Psoas muscle (tissue), 8 donors: ENCODE measurements at places on chromosomes 16 and 17. TPM values are rescaled to one million over a fixed set of nuclear protein-coding genes. Genes with fewer than 3 reads are reported as not detected.

The CSH1 gene
- total RNA-seq, result not detected

The MPHOSPH6 gene
- total RNA-seq, result 9.8 TPM

The C16orf54 gene
- 0.57 TPM for total RNA-seq

The WNT3 gene
- total RNA-seq, result 0.08 TPM

DNA sequence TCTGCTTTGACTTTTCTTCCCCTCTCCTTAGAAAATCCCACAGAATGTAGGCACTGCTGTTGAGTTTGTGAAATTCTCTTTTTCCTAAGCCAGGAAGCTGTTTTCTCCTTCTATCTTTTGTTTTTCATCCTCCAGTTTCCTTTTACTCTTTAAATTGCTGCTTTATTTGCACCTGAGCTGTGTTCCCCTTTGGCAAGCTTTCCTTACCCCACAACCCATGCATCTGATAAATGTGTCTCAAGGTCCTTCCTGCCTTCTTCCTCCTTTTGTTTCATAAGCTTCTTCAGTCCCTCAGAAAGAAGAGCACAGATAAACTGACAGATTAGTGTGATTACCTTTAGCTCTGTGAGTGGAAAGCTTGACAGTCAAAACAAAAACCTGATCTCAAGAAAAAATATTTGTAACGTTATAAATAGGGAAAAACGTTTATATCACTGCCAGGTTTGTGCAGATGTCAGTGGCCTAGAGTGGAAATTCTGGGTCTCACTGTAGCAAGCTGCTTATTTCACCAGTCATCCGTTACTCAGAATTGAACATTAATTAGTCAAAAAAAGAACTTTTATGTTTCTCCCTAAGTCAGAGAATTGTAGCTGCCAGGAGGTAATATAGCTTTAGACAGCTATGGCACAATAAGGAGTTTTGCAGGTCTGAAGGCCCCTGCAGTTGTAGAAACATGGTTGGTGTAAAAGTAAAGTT lies 23.6 kb downstream of the GSDMB start:
- H3K27ac ChIP-seq, result no peak overlapping the region
- no peaks in the 10 kb centered on the region for H3K27me3 ChIP-seq
- DNase-seq, result no peak

DNA sequence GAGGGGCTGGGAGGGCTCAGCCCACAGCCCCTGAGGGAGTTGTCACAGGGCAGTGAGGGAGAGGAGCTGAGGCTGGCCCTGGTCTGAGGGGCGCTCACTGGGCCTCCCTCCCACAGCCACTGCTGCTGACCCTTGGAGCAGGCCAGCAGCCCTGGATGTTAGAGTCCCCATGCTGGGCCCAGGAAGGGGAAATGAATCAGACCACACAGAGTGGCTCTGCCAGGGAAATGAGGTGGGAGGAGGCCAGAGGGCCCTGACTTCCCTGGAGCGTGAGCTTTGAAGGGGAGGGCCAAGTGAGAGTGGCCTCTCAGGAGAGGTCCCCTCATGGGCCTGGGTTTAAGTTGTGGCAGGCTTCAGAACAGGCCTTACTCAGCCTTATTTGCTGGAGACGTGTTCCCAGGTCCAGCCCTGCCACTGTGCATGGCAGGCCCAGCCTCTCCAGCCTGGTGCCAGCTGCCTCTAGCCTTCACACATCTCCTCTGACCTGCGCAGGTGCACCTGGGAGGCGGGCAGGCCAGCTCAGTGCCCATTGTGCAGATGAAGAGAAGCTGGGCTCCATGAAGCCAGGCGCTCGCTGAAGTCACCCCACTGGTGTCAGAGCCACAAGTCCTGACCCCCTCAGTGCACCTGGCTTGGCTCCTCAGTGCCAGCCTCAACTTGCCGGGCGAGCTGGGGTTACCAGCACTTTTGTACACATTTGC lies 15.4 kb downstream of the GPT2 start:
- H3K27me3 ChIP-seq, result no peaks in the 10 kb centered on the region
- H3K36me3 ChIP-seq, result peaks cover 29% of the 10 kb centered on the region
- peak; percentile 29 for DNase-seq
- H3K4me3 ChIP-seq, result no peak overlapping the region
- H3K27ac ChIP-seq, result peak overlapping the region; percentile 30

DNA sequence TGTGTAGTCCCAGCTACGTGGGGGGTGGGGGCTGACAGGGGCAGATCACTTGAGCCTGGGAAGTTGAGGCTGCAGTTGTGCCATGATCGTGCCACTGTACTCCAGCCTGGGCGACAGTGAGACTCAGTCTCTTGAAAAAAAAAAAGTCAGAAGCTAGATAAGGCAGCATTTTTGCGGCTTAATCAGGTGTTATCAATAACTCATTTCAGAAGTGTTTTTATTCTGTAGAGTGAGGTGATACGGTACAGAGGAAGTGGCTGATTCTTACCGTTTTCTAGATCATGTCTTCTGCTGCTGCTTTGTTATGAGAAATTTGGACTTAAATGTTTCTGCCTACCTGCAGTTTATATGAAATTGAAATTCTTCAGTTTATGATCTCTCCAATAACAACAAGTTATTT lies 18.6 kb downstream of the ZC3H18 start:
- H3K36me3 ChIP-seq, result peaks cover 5% of the 10 kb centered on the region
- H3K4me3 ChIP-seq, result no peak overlapping the region
- no peaks in the 10 kb centered on the region for H3K4me1 ChIP-seq

GRCh38 chr17:78979780-78980623 lies at the start of gene LGALS3BP:
TSS of gene LGALS3BP (minus strand) at chr17:78979923. CDS start at chr17:78977191, 2,732 bp downstream.
- peak within 1 kb of the TSS; percentile 51 for H3K4me3 ChIP-seq
- no peak within 1 kb of the TSS for H3K27ac ChIP-seq
- H3K27me3 ChIP-seq, result no peaks in the 10 kb centered on the region
- peak; percentile 79 for DNase-seq
- no peaks in the 10 kb centered on the region for H3K36me3 ChIP-seq

DNA sequence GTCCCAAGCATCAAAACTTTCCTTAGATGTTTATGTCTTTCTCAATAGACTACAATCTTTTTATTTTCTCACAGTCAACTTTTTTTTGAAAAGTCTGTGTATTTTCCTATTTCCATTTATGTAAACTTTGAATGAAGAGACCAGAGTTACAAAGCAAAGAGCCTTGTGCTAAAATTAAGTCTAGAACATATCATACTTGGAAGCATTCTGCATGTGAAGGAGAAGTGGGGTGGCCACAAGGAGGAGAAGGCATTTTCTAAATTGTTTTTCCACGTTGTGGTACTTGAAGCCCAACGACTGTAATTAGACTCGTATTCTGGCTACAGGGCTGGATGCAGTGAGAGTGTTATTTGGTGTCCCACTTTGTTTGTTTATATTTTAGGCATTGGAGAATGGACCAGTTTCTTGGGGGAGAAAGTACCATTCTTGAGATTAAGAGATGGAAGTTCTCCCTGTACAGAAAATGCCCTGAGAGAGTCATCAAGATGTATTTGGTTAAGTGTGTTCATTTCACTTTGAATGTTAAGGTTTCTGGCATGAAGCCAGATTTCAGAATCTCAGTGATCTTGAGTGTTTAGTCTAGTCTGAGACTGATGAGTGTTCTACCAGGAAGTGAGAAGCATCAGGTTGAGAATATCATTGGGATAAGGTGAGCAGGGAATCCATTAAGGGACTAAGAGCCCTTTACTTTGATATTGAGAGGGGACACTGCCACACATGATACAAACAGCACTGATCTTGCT lies 71.6 kb downstream of the MAP2K6 start:
- H3K4me3 ChIP-seq, result peak overlapping the region; percentile 42
- H3K4me1 ChIP-seq, result peaks cover 42% of the 10 kb centered on the region
- no peak for DNase-seq

DNA sequence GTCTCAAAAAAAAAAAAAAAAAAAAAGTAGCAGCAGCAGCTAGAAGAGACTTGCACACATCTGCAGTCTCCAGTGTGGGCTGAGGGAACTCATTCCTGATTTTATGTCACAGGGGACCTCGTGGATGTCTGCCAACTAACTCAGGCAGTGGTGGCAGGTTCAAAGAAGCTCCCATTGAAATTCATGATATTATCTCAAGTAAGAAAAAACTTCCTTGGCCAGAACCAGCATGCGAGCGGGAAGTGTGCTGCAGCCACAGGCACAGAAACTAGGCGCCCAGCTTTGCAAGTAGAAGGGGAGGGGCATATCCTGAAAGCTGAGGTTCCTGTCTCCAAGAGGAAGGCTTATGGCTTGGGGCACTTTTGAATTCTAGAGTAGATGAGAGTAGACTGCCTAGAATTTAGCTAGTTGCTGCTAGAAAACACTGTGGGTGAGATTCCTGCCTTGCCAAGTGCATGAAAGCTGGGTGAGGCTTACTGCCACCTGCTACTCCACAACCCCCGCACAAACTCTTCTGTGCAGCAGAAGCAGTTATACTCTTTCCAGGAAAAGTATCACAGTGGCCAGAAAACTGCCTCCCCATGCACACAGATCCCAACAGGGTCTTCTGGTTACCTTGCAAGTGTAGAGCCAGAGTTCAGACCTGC lies 603.8 kb upstream of the CA10 start:
- H3K4me3 ChIP-seq, result no peak overlapping the region
- no peak for DNase-seq
- no peaks in the 10 kb centered on the region for H3K36me3 ChIP-seq

DNA sequence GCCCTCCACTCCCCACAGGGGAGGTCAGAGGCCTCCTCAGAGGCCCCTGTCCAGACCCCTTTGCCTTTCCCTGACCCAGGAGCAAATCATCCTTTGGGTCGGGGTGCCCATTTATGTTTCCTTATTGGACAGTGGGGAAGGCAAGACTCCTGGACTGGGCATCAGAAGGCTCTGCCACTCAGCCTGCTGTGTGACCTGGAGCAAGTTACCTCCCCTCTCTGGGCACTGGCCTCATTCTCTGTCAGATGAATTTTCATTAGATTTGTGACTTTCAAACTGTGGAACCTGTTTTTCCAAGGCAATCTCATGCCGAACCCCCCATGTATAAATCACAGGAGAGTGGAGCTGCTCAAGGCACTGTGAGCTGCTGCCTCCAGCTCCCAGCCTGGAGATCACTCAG lies 47.0 kb upstream of the TOB1 start:
- H3K4me1 ChIP-seq, result peaks cover 14% of the 10 kb centered on the region
- H3K27ac ChIP-seq, result no peak overlapping the region
- H3K36me3 ChIP-seq, result no peaks in the 10 kb centered on the region
- no peaks in the 10 kb centered on the region for H3K27me3 ChIP-seq
- no peak for DNase-seq
- no peak overlapping the region for H3K4me3 ChIP-seq

GRCh38 chr16:85072076-85072860 lies 40.0 kb downstream of the CIBAR2 start:
- no peak overlapping the region for H3K27ac ChIP-seq
- no peak for DNase-seq
- H3K4me1 ChIP-seq, result peaks cover 13% of the 10 kb centered on the region
- no peak overlapping the region for H3K4me3 ChIP-seq
- no peaks in the 10 kb centered on the region for H3K27me3 ChIP-seq

- peak; percentile 61 for DNase-seq
- H3K27me3 ChIP-seq, result no peaks in the 10 kb centered on the region
- H3K4me1 ChIP-seq, result peaks cover 18% of the 10 kb centered on the region
Measured at GRCh38 chr16:1772362-1772907, at the start of gene EME2. TSS of gene EME2 (plus strand) at chr16:1772810. CDS start at chr16:1773228, 418 bp downstream.

DNA sequence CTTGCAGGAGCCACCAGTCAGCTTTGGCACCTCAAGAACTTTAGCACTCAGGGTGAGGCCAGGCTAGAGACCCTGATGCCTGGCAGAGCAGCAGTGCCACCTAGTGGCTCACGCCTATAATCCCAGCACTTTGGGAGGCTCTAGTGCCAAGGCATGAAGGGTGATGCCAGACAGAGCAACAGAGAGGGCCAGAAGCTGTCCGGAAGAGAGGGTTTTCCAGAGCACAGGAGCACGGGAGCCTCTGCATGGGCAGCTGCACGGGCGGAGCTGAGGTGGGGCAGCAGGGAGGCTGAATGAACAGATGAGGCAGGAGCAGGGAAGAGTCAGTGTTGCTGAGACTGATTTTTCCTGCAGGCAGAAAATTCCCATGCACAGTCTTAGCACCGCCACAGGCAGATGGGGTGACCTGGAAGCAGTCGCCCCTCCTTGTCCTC lies 38.9 kb downstream of the MYH3 start:
- H3K4me3 ChIP-seq, result no peak overlapping the region
- no peaks in the 10 kb centered on the region for H3K27me3 ChIP-seq
- no peaks in the 10 kb centered on the region for H3K36me3 ChIP-seq
- peak; percentile 84 for DNase-seq
- H3K4me1 ChIP-seq, result peaks cover 17% of the 10 kb centered on the region

DNA sequence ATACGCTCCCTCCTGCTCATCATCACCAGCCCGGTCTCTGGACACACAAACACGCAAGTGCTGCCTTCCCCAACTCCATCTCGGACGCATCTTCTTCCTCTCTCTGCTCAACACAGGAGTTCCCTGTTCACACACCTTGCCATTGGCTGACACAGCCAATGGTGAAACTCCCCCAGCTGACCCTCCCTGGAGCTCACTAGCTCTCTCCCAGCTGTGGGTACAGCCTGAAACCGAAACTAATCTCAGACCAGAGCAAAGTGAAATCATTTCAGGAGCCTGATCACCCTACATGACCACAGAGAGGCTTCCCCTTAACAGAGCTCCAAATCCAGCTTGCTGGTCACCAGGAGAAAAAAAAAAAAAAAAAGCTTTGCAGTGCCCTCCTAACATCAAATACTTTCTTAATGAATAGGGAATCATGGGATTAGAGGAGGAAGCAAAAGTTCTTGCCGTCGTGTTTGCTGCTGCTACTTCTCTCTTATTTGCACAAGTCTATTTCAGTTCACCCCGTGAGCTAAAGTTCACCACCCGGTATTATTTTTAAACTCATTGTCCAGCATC lies 8.3 kb downstream of the CUEDC1 start:
- peak overlapping the region; percentile 99 for H3K27ac ChIP-seq
- no peaks in the 10 kb centered on the region for H3K36me3 ChIP-seq
- no peaks in the 10 kb centered on the region for H3K27me3 ChIP-seq
- peaks cover 96% of the 10 kb centered on the region for H3K4me1 ChIP-seq

- H3K27me3 ChIP-seq, result no peaks in the 10 kb centered on the region
- peaks cover 15% of the 10 kb centered on the region for H3K4me1 ChIP-seq
- peak overlapping the region; percentile 59 for H3K27ac ChIP-seq
- H3K36me3 ChIP-seq, result no peaks in the 10 kb centered on the region
Measured at GRCh38 chr16:21263640-21264570, 14.2 kb downstream of the CRYM start.

GRCh38 chr17:4790705-4791088 lies 1.9 kb downstream of the GLTPD2 start:
- peak overlapping the region; percentile 90 for H3K27ac ChIP-seq
- H3K4me3 ChIP-seq, result peak overlapping the region; percentile 82
- no peaks in the 10 kb centered on the region for H3K36me3 ChIP-seq
- DNase-seq, result peak; percentile 8
- H3K27me3 ChIP-seq, result no peaks in the 10 kb centered on the region

- DNase-seq, result no peak
- H3K27me3 ChIP-seq, result no peaks in the 10 kb centered on the region
- peak overlapping the region; percentile 38 for H3K27ac ChIP-seq
- H3K36me3 ChIP-seq, result no peaks in the 10 kb centered on the region
Measured at GRCh38 chr17:57327176-57327970, 71.0 kb downstream of the MSI2 start.
